A549 treated with GW870086 at 1 μM for 4 hours (cell line): ENCODE measurements at places on chromosomes 2 and 18. TPM values are rescaled to one million over a fixed set of nuclear protein-coding genes. Genes with fewer than 3 reads are reported as not detected.

Gene STARD6
- total RNA-seq: 0.22 TPM in 1 of 5 replicates, not detected in the others

Gene PROM2
- 0.03 to 0.32 TPM (median 0.18 TPM) in 4 of 5 replicates, not detected in the other for total RNA-seq

Gene ACOXL
- not detected in 5 replicates for total RNA-seq

Gene OR6B2
- not detected in 5 replicates for total RNA-seq

Gene MC4R
- not detected in 5 replicates for total RNA-seq

Gene LOXHD1
- not detected in 5 replicates for total RNA-seq

Gene IL36G
- 0.13 TPM in 1 of 5 replicates, not detected in the others for total RNA-seq

Gene CHRND
- total RNA-seq: not detected in 5 replicates

Gene NLRC4
- total RNA-seq: 0.03 to 0.09 TPM (median 0.09 TPM) in 4 of 5 replicates, not detected in the other

Gene RGPD3
- 0.07 to 0.14 TPM (median 0.13 TPM) in 5 replicates for total RNA-seq
